ENCODE measurements at places on chromosomes 2 and 18.

DNA sequence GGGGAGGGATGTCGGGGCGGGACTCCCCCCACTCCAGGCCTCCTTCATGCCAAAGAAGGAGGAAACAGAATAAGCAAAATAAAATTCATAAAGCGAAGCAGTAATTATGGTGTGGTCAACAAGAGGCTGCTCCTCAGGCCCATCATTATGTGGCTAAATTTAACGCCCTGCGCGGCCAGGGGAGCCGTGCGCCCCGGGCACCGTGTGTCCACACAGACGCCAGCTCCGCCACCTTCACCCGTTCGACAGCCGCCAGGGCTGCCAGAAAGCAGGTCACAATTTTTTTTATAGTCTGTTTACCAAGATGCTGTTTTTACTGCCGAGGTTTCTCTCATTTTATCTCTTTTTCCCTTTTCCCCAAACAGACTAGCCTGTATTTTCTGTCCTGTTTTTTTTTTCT, 31.0 kb downstream of the NHEJ1 start:
- DNase-seq, result no peak

DNA sequence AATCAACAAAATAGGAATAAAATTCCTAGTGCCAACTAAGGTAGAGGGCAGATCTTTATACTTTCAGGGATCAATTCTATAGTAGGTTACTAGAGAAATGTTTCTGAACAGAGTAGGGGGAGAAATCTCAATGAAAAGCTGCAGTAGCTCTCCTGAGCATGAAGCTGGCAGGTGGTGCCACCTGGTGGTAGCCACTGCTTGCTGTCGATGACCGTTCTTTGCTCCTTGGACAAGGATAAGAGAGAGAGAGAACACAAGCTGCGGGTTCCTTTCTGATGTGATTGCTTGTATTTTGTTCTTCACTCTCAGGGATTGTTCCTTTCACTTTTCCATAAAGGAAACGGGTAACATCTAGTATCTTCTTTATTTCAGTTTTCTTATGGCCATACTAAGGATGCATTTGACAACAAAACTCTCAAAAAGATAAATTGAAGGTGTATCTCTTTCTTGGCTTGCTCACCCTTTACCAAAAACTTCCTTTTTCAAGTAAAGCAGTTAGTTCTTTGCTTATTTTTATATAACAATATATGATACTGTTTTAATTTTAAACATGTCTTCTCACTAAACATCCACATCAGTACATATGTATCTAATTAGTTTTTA, 18.6 kb upstream of the MRPL19 start:
- no peak for DNase-seq

GRCh38 chr2:60998628-60999545, 18.6 kb upstream of the PEX13 start:
- no peak for DNase-seq

GRCh38 chr2:137775529-137775928, 188.7 kb upstream of the HNMT start:
- DNase-seq, result no peak

DNA sequence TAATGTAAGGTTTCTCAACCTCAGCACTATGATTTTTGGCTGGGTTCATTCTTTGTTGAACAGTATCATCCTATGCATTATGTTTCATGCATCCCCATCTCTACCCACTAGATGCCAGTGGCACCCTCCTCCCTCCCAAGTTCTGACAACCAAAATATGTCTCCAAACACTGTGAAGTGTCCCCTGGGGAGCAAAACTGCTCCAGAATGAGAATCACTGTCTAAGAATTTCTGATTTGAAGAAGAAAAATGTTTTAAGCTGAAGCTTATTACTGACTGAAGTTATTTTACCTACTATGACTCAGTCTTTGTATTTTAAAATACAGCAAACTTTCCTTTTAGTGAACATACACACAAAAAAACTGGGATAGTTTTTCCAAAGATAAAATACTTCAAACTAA, 3.4 kb downstream of the THADA start:
- DNase-seq, result peak; percentile 21

DNA sequence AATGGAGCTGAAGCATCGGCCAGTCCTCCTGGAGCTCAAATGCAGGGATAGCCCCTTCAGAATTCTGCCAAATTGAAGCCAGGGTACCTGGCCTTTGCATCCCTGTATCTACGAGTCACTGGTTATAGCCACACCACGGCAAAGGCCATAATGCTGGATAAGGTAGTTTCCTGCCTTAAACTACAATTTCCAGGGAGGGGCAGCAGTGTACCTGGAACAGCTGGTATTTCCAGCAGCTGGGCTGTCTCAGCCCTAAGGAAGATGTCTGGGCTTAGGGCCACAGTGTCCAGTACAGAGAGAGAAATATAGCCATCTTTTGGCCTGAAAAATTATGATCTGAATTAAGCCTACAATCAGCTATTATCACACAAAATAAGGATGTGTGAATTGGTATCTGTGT, 180.3 kb downstream of the GCA start:
- no peak for DNase-seq

- DNase-seq, result no peak
Observed at GRCh38 chr18:64032312-64032711, 62.4 kb downstream of the SERPINB8 start.

DNA sequence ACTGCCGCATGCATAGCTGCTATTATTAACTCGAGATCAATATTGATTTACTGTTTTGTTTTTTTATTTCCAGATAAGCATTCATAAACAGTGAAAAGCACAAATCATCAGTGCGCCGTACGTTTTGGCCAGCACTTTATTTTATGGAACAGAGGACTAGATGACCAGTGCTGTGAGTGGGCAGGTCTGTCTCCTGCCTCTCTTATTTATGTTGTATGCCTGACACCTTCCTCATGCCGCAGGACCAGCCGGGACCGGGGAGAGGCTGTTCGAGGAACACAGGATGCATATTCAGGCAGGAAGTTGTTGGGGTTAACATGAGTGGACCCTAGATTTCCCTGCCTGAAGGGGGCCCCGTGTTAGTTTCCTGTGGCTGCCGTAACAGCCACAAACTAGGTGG, 72.6 kb downstream of the AGAP1 start:
- no peak for DNase-seq

DNA sequence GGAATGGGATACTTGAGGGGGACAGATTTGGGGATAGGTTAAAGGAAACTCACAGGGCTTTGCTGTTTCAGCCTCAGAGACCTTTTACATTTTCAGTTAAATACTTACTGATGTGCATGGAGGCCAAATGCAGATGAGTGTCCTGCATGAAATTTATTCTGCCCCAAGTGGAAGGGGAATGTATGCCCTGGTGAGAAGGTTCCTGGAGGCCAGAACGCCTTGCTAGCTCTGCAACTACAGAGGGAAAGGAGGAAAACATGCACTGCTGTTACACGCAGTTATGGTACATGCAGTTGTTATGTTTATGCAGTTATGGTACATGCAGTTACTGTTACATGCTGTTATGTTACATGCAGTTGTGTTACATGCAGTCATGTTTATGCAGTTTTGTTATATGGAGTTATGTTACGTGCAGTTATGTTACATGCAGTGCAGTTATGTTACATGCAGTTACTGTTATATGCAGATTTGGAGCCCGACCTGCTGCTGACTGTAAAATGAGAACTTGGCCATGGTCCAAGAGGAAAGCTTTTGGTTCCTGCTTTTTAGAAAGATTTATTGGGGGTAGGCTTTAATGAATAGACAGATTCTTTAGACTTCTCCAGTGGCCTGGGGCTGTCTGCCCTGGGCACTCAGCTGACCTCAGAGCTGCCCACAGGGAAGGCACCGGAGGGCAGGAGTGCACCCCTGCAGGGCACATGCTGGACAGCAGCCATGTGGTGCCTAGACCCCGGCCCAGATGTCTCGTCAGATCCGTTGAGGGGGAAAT, 84.1 kb downstream of the LDLRAD4 start:
- no peak for DNase-seq

DNA sequence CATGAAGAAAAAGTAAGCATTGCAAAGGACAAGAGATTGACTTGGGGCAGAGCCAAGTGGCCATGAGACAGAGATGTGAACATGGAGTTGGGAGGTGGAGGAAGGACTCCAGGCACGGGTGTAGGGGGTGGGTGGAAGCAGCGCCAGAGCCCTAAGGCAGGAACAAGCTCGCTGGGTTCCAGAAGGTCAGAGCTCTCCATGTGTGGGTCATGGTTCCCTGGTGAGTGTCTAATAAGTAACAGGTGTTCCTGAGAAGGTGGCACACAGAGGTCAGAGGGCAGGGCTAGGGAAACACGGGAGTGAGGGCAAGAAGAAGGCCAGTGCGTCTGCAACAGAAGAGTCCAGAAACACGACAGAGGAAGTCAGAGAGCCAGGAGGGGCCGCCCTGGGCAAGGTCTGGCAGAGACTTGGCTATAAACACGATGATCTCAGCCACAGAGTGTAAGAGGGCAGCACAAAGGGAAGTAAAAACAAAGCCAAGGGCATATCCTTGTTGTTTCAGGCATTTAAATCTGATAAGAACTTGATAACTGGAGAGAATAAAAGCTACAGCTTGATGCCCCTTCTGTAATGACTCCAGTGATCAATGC, 260.8 kb downstream of the TGIF1 start:
- DNase-seq, result no peak
